ENCODE measurements at places on chromosomes 3 and 15.

GRCh38 chr15:101105059-101105891 lies 146.6 kb downstream of the CHSY1 start:
- no peak for DNase-seq

DNA sequence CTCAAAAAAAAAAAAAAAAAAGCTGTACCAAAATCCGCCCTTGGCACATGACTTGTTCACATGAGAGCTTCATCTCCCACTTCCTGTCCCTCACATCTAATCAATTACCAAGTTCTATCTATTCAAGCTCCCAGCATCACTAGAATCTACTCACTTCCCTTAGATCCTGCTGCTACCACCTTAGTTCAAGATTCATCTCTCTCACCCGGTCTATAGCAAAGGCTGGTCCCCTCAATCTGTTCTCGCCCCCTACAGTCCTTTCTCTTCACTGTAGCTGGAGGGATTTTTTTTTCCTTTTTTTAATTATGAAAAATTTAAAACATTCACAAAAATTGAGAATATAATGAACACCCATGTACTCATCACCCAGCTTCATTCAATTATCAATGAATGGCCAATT lies 16.7 kb upstream of the GPR160 start:
- no peak for DNase-seq

- DNase-seq, result no peak
These were observed 4.2 kb upstream of the GMPPB start for GRCh38 chr3:49727924-49728361.

DNA sequence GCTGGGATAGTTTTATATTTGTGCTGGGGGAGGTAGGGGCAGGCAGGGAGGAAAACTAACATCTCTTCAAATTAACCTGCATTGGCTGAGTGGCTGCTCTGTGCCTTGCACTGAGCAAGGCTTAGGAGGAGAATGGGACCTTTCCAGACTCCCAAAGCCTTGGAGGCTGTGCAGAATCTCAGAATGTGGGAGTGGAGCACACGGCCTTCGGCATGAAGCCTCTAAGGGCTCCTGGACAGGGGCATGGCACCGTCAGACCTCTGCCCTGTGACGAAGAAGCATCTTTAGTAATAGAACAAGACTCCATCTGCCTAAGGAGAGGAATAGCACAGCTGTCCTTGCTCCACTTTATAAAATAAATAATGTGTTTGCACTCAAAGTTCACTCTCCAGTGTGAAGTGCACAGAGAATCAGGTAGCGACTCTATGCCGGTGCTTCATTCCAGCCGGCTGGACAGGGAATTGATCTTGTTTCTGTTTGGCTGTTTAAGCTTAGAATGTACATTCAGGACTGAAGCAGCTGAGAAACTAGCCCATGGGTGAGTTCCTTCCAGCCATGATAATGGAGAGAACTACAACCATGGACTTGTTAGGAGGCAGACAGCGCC lies 228.5 kb upstream of the ADAMTS9 start:
- DNase-seq, result no peak

DNA sequence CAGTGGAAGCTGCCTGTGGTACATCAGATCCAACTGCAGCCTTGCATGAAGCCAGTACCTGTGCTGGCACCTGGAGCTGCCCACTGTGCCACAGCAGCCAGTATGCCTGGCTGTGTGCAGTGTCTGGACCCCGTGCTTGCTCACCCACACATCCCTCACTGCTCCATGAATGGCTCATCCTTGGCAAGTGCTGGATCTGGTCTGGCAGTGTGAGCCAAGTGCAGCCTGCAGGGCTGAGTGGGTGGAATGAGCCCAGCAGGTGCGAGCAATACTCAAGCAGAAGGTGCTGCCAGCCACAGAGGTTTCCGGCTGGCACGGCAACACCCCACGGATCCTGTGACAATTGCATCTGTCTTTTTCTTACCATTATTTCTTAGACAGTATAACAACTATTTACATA lies 488.2 kb upstream of the ROBO2 start:
- DNase-seq, result no peak
